NCI-H345 (cell line): ENCODE measurements at places on chromosomes 2 and 18.
A peak's percentile ranks its signal among the peaks of the same experiment; 100 is the strongest.

- no peak for DNase-seq
These were observed 31.2 kb downstream of the GLS start for GRCh38 chr2:190911813-190912212.

DNA sequence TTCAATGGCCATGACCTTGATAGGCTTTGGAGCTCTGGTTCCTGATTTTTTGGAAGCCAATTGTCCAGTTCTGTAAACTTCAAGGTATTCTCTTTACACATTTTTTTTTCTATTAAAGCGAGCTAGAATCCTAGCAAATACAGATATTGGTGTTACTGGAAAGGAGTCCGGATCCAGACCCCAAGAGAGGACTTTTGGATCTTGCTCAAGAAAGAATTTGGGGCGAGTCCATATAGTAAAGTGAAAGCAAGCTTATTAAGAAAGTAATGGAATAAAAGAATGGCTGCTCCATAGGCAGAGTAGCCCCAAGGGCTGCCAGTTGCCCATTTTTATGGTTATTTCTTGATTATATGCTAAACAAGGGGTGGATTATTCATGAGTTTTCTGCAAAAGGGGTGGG is 45.1 kb downstream of the CD8B2 start:
- no peak for DNase-seq

DNA sequence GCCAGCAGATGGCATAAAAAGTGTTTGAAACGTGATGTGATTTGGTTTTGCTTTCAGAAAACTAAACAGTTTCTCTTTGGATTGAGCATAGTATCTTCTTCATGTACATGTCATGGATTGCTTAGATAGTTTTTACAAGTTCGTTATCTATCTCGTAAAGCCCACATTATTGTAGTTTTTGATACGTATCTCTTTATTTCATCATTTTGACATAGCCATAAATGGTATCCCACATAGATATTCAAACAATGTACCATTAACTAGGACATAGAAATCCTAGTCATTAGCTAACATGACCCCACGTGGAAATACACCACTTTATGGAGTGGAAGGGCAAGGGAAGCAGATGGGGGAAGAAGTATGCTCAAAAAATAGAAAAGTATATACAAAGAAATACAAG is 93.6 kb downstream of the MAP2 start:
- no peak for DNase-seq

GRCh38 chr2:218722876-218723785 is 12.5 kb downstream of the TTLL4 start:
- no peak for DNase-seq

DNA sequence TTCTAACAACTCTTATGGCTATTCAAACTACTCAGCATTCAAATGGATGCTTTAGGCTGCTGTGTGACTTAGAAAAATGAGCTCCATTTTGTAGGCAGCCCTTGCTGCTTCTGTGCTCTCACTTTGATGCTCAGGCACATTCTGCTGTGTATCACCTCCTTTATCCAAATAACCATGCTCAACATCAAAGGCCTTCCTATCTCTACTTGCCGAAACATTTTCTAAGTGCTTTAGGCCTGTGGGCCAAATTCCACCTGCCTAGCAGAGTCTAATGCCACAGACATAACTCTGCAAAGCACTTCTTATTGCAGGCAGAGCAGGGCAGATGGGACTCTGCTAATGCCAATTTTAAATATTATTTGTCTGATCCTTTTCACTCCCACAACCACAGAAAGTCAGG is 397.4 kb downstream of the RND3 start:
- DNase-seq, result no peak

- DNase-seq, result no peak
These were observed 260.2 kb downstream of the NBAS start for GRCh38 chr2:15300624-15301573.

GRCh38 chr2:141475801-141476200 is 655.0 kb downstream of the LRP1B start:
- DNase-seq, result no peak

DNA sequence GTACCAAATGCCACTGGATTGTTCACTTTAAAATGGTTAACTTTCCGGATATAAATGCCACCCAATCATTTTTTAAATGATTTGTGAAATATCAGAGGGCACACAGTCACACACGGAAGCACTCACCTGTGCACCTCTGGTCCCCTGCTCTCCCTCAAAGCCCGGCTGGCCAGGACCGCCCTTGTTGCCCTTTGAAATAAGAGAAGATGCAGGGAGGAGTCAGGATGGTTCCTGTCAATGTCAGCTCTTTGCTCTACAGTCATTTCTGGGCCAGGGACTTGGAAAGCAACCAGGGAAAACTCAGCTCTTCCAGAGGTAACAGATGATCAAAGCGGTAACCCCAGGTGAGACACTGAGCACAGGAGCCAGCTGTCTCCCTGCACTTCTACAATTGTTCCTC is 60.7 kb downstream of the COL6A3 start:
- DNase-seq, result no peak

DNA sequence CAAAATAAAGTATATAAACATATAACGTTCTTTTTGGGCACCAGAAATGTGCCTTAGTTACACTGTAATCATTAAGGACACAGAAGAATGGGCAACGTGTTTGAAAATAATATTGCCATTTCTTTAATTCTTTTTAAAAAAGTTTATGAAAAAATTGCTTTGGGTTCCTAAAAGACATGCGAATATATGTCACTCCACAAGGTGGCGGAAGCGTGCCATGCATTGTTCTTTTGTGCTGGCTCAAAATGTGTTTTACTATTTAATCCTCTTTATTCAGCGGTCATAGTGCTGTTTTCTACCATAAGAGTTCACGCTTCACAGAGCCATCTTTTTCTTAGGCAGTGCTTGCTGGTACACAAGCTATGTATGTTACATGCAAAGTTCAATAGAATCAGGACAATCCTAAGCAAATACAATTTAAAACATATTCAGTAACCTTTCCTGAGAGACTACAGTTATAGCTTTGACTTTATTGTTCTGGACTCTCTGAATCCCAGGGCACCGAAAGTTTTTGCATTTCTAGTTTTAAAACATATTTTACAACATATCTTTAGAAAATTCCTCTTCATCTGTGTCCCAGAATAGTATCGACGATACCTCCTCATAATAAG is 147.8 kb upstream of the ERBB4 start:
- peak; percentile 47 for DNase-seq

GRCh38 chr2:145260674-145261073 is 740.8 kb upstream of the ZEB2 start:
- DNase-seq, result no peak

DNA sequence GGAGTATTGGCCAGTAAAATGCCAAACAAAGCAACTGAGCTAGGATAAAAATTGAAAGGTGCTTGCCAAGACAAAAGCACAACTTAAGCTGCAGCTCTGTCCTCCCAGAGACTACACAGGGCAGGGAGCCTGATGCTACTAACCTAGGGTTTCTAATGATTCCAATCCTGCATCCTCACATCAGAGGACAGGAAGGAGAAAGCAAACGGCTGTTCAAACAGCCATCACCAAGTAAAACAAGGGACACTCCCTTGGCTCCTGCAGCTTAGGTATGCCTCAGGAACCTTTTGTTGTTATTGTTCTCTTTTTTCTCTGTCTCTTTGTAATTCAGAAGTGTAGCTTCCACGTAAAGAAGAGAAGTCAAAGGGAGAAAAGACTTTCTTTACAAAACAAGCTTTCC is 99.5 kb downstream of the TCF4 start:
- peak; percentile 47 for DNase-seq

- DNase-seq, result no peak
These were observed 5.0 kb upstream of the ZSWIM2 start for GRCh38 chr2:186853951-186854350.

DNA sequence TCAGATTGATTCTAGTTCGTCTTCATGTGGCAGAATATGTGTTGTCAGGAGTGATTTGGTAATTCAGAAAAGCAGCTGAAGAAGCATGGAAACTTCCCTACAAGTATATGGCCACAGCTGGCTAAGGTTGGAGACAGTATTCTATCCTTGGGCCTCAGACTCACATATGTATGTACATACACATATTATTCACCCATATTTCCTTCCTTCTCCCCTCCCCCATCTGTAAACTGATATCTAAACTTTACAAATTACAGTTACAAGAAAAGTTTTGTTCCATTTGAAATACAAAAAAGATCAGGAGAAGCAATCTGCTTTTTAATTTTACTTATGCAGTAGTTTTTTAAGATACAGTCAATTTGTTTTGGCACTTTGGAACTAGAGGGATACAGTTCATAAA is 3.1 kb downstream of the SP3 start:
- no peak for DNase-seq

GRCh38 chr18:2958819-2959298 is 54.1 kb downstream of the LPIN2 start:
- DNase-seq, result no peak

- DNase-seq, result no peak
These were observed 150.6 kb downstream of the AGPS start for GRCh38 chr2:177543007-177543760.

DNA sequence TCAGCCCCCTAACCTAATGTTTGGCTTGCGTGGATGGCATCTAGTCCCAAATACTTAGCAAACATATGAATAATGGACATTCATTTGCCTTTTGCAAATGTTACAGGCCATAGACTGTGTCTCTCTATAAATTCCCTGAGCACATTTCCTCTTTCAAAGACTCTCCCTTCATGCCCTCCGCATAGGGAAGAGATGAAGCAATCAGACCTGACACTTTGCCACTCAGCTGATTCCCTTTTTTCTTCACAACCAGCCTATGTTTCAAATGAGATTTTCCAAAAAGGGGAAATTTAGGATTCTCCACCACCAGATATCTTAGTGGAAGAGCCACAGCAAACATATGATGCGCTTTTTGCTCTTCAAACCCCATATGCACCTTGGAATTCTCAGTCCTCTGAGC is 453.7 kb downstream of the STK39 start:
- no peak for DNase-seq

GRCh38 chr2:28621172-28622100 is 125.6 kb downstream of the PLB1 start:
- DNase-seq, result peak; percentile 87

DNA sequence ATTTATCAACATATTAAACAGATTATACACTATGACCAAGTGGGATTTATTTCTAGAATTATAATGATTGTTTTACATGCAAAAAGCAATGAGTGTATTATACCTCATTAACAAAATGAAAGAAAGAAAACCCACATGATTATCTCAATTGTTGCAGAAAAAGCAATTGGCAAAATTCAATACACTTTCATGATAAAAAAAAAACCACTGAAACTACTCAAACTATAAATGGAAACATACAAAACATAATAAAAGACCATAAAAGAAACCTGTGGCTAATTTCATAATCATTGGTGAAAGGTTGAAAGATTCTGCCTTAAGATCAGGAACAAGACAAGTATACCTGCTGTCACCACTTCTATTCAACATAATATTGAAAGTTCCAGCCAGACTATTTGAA is 325.9 kb downstream of the AKAIN1 start:
- DNase-seq, result no peak

DNA sequence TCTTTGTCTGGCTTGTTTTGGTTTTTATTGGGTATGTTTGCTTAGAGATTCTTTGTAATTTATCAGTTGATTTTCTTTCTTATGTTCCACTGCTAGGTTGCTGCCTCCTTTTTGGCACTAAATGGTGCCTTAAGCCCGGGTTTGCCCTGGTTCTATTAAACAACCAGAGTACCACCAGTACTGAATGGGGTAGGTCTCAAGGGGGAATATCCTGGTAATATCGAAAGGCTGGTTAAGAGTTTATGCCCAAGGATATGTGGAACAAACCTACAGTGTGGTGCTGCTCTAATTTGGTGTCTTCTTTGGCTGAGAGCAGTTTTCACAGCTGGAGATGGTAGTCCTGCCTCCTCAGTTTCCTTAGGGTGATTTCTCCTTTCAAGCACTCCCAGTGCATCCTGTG is 76.5 kb downstream of the SEMA4F start:
- DNase-seq, result no peak

DNA sequence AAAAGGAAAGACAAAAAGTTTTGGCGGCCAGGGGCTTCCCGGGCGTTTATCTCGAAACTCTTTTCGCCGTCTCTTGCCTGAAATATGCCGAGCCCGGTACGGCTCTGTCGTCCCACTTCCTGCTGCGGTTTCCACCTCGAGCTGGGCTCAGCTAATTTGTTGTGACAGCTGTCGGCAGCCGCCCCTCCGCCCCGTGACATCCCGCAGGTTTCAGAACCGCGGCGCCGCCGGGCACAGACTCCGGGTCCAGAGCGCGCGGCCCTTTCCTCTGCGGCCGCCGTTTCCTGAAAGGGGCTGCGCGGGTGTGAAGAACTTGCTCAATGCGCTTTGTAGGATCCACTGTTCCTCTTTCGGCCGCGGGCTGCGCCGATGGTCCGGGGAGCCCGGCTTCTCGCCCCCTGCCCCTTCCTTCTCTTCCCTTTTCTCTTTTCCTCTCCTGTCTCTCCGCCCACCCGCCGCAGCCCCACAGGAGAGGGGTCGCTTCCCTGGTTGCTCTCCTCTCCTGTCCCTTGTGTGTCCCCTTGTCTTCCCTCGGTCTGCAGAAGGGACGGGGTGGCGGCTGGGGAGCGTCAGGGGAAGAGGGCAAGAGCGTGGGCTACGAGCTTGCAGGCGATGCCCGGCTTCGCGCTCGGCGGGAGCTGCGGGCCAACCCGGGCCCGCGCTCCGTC is 648 bp downstream of the ARID5A start:
- peak; percentile 16 for DNase-seq

- DNase-seq, result no peak
These were observed 96.3 kb upstream of the B3GNT2 start for GRCh38 chr2:62099523-62100175.

DNA sequence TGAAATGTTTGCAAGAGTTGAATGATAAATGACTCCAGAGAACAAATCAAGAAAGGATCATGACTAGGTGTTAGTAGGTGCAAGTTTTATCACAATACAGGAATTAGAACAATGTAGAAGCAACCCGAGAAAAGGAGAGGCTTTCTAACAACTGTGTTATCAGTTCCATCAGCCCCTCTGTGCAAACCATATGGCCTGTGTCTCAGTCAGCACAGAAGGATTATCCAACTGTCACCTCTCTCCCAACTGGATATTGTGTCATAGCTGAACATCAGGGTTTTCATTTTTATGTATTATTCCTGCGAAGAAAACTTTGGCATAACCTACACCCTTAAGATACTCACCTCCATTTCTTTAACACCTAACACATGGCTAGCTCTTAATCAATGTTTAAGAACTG is 321.6 kb upstream of the RND3 start:
- DNase-seq, result no peak

GRCh38 chr2:111057721-111058120 is 63.0 kb upstream of the BCL2L11 start:
- DNase-seq, result no peak

DNA sequence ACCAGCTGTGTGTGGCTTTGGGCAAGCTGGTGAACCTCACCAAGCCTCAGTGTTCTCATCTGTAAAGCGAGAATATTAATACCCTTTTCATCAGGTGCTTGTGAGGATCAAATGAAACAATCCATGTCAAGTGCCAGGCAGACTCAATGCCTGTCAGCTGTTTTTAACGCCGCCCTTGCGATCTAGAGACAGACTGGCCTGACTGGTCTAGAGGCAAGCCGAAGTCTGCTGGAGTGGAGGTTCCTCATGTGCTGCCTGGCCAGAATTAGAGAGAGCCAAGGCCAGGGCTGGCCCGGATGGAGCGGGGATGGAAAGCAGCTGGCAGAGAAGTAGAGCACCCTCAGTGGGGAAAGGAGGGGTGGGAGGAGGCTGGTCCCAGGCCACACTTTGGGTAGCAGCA is 74.5 kb upstream of the B3GNT7 start:
- no peak for DNase-seq

- DNase-seq, result no peak
These were observed 563 bp upstream of the POLE4 start for GRCh38 chr2:74957886-74958273.

- DNase-seq, result no peak
These were observed 17.8 kb downstream of the RASGRP3 start for GRCh38 chr2:33494155-33494779.

- DNase-seq, result no peak
These were observed 231.2 kb upstream of the LINC00305 start for GRCh38 chr18:64380117-64380516.
